ENCODE measurements at places on chromosomes 7 and 10. TPM values are rescaled to one million over a fixed set of nuclear protein-coding genes. Genes with fewer than 3 reads are reported as not detected.

The WNT8B gene
- total RNA-seq: 0.07 TPM

DNA sequence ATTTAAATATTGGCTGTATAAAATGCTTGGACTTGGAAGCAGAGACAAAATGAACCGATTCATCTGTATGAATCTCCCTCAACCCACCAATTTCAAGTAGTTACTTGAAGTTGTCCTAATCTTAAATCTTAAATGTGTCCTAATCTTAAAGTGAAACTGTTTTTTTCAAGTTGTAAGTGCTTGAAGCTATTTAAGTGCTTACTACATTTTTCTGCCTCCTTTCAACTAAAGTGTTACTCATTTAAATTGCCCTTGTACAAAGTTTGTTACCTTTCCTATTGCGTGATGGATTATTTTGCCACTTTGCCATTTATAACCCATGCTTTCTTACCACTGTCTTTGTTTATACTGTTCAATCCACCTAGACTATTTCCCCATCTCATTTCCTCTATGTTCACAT, 2.8 kb downstream of the BCAP29 start:
- H3K4me3 ChIP-seq: no peak overlapping the region
- H3K27ac ChIP-seq: no peak overlapping the region
- no peak for DNase-seq

DNA sequence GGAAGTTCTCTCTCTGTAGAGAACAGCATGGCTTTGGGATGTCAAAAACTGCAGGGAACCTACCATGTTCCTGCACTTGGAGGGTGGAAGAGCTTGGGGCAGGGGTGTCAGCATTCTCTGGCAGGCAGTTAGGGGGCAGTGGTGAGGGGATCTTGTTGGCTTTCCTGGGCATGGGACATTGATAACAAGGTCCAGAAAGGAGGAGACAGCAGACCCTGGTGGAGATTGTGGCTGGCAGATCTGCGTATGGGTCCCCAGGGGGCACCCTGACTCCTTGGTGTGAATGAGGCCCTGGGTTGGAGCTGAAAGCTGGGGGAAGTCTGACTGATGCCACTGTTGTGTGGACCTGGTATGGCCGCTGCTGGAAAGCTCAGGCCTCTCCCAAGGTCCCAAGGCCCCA, 22.9 kb upstream of the CAMK2B start:
- H3K27me3 ChIP-seq: no peaks in the 10 kb centered on the region
- H3K27ac ChIP-seq: no peak overlapping the region
- no peaks in the 10 kb centered on the region for H3K4me1 ChIP-seq

The OR2A42 gene
- total RNA-seq: not detected

DNA sequence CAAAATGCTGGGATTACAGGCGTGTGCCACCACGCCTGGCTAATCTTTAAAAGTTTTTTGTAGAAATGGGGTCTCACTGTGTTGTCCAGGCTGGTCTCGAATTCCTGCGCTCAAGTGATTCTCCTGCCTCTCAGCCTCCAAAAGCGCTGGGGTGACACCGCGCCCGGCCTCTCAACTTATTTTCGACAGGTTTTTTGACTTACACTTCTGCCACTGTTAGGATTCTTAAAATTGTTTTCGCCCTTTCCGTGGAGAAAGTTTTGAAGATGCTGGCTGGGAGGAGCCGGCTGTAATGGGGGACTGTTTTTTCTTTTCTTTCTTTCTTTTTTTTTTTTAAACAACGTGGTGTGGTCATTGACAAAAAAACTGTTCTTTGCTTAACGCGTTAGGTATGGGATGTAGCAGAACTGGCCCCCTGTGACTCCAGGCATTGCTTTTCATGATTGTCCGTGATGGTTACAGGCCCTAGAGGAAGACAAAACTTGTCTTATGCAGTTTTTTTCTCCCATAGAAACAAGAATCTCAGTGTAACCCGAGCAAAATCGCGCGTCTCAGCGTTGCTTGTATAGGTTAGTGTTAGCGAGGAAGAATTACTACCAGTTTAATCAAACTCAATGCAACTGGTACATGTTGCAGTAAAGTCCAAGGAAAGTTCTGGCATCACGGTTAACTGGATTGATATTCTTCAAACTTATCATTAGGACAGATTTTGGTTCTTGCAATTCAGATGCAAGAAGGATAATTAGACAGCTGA, 72.2 kb downstream of the DAGLB start:
- H3K27ac ChIP-seq: peak overlapping the region; percentile 75
